ENCODE measurements at places on chromosomes 12 and 14.

GRCh38 chr14:65308536-65308935 is 104.0 kb upstream of the FUT8 start:
- no peak for DNase-seq

DNA sequence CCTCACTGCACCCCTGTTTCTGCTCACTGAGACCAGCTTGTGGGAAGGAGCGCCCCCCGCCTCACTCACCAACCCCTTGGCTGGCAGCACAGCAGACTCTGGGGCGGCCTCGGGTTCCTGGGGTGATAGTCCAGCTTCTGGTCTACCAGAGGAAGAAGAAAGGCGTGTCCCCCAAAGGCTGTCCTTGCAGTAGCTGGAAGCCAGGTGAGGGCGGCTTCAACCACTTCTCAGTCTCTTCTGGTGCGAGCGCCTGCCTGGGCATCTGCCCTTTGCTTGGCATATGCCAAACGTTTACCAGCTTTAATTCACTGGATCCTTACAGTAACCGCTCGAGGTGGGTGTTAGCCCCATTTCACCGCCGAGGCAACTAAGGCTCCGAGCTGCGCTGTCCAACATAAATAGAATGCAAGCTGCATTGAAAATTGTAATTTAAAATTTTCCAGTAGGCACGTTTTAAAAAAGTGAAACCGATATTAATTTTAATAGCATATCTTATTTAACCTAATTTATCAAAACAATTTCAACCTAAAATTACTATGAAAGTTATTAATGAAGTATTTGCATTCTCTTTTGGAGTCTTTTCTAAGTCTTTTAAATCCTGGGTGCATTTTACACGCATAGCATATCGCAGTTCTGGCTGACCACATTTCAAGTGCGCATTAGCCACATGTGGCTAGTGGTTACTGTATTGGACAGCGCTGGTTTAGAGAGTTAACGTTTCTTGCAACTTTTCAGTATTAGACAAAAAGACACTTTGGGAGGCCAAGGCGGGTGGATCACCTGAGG is 872 bp downstream of the FAM177A1 start:
- no peak for DNase-seq

DNA sequence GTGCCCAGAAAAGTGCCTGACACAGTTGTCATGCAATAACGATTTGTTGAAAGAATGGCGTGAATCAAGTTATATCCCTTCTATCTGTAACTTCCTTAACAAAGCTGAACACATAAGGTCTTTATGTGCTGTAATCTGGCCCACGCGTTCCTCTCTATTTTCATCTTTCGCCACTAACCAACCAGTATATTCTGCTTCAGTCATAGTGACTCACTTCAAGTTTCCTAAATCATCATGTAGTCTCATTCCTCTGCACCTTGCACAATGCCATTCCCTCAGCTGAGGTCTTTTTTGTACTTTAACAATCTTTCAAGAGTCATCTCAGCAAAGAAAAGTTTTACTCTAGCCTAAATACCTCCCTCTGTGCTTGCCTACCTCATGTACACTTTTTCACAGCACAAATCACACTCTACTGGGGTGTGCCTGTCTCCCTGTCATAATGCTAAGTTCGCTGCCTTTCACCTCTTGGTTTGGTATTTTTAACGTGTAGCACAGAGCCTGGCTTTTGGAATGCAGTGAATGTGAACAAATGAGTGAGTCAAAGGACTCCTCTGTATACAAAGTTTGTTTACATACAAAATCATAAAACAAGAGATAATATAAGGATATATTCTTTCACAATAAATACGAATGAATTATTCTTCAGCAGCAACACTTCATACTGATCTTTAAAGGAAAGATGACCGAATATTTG is 2.9 kb upstream of the CMAS start:
- no peak for DNase-seq

GRCh38 chr12:85489194-85489593 is 209.2 kb downstream of the ALX1 start:
- DNase-seq: no peak

DNA sequence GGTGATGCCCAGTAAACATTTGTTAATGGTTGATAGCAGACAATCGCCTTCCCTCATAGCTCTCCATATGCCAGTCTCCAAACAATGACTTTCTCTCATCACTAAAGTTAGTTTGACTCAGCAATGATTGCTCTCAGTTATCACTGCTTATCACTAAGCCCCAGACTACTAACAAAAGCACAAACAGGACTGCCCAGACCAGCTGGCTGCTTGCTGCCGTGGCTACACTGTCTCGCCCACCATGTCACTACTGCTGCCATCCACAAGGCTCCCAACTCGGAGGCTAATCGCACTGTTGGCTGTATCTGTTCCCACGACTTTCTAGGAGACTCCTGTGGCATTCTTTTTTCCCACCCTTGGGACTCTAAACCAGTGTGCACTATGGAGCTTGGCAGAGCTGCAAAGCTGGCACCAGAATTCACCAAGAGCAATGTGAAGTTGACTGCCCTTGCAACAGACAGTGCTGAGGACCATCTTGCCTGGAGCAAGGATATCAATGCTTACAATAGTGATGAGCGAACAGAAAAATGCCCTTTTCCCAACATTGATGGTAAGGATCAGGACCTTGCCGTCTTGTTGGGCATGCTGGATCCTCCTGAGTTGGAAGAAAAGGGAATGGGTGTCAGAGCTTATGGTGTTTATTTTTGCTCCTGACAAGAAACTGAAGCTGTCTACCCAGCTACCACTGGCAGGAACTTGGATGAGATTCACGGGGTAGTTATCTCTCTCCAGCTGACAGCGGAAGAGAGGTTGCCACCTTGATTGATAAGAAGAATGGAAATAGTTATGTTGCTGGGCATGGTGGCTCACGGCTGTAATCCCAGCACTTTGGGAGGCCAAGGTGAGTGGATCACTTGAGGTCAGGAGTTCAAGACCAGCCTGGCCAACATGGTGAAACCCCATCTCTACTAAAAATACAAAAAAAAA is 27.1 kb upstream of the NR2C1 start:
- DNase-seq: no peak

GRCh38 chr12:108043750-108044533 is 85.1 kb upstream of the WSCD2 start:
- no peak for DNase-seq

DNA sequence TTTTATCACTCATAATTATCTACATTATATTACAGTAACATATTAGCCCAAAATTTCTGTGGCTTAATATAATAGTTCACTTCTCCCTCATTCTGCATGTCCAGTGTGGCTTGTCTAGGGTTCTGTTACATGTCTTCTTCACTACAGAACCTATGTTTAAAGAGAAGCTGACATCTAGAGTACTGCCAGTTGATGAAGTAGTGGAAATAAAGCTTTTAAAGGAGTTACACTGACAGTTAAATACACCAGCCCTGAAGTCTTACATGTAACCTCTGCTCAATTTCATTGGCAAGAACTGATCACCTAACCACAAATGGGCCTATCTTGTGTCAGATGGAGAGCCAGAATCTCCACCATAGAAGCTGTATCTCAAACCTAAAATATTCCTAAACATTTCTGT is 32.9 kb downstream of the RPS6KA5 start:
- no peak for DNase-seq

Measured in activated CD4-positive, CD25-positive, alpha-beta regulatory T cell (primary cell).